ENCODE measurements at places on chromosomes 7 and 10.

- no peak for DNase-seq
These were observed 25.6 kb upstream of the DLX6 start for GRCh38 chr7:96979551-96980276.

- no peak for DNase-seq
These were observed 105.7 kb downstream of the ST8SIA6 start for GRCh38 chr10:17348501-17349349.

- DNase-seq = no peak
These were observed 375.8 kb upstream of the NFE2L3 start for GRCh38 chr7:25775999-25776743.

DNA sequence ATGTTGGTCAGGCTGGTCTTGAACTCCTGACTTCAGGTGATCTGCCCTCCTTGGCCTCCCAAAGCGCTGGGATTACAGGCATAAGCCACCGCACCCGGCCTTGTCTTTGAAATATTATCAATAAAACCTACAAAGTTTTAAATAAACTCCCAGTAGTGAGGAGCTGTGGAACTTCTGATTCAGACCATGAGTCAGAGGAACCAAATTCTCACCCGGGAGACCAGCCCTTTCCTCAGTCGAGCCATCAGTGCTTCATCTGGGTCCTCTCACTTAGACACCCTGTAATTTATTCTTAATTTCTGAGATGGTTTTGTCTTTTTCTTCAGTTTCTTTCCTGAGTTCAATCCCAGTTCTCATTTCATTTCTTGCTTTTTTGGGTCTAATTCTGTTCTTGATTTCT lies 68.6 kb downstream of the DYNC2I1 start:
- no peak for DNase-seq

- DNase-seq = no peak
These were observed 82.5 kb upstream of the CAPZA2 start for GRCh38 chr7:116779931-116780330.

DNA sequence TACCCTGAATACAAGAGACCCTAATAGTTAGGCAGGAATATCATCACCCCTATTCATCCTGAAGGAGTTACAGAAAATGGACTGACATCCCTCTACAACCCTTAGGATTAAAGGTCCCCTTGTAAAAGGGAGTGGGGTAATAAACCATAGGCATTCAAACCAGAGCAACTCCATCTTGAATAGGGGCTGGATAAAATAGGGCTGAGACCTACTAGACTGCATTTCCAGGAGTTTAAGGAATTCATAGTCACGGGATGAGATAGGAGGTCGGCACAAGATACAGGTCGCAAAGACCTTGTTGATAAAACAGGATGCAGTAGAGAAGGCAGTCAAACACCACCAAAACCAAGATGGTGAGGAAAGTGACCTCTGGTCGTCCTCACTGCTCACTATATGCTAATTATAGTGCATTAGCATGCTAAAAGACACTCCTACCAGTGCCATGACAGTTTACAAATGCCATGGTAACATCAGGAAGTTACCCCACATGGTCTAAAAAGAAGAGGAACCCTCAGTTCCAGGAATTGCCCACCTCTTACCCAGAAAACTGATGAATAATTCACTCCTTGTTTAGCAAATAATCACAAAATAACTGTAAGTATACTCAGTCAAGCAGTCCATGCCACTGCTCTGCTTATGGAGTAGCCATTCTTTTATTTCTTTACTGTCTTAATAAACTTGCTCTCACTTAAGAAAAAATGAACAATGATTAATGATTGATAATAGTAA lies 37.2 kb downstream of the CUBN start:
- no peak for DNase-seq

GRCh38 chr7:31761646-31762045 lies 74.6 kb downstream of the PPP1R17 start:
- DNase-seq = no peak

DNA sequence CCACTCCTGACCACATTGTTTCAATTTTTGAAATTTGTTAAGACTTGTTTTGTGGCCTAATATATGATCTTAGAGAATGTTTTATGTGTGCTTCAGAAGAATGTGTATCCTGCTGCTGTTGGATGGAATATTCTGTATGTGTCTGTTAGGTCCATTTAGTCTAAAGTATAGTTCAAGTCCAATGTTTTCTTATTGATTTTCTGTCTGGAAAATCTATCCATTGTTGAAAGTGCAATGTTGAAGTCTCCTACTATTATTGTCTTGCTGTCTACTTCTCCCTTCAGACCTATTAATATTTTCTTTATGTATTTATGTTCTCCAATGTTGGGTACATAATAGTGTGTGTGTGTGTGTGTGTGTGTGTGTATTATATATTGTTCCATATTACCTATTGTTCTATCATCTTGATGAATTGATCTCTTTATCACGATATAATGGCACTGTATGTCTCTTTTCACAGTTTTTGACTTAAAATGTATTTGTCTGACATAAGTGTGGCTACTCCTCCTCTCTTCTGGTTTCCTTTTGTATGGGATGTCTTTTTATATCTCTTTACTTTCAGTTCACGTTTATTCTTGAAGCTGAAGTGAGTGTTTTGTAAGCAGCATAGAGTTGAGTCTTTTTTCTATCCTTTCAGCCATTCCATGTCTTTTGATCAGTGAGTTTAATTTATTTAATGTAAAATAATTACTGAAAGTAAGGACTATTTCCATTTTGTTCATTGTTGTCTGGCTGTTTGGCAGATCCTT lies 61.3 kb downstream of the AKR1D1 start:
- DNase-seq = no peak

DNA sequence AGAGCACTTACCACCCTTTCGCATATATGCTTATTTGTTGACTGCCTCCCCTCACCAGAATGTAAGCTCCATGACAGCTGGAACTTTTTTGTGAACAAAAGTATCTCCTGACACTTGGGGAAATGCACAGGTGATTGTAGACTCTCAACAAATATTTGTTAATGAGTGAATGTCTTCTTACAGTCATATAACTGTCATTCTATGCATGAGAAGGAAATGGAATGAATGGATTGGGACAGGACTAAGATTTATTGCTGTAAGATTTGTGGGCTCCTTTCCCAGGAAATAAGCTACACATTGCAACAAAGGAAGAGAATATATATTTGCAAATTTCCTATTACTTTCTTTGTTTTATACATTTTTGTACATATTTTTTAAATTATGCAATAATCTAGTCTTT lies 48.5 kb downstream of the FEZF1 start:
- DNase-seq = no peak

GRCh38 chr7:101936223-101936610 lies 118.8 kb downstream of the CUX1 start:
- no peak for DNase-seq

- no peak for DNase-seq
These were observed 525.2 kb downstream of the LRMDA start for GRCh38 chr10:75956624-75957023.

- DNase-seq = no peak
These were observed 1.5 kb downstream of the DNAJC12 start for GRCh38 chr10:67836488-67836887.

DNA sequence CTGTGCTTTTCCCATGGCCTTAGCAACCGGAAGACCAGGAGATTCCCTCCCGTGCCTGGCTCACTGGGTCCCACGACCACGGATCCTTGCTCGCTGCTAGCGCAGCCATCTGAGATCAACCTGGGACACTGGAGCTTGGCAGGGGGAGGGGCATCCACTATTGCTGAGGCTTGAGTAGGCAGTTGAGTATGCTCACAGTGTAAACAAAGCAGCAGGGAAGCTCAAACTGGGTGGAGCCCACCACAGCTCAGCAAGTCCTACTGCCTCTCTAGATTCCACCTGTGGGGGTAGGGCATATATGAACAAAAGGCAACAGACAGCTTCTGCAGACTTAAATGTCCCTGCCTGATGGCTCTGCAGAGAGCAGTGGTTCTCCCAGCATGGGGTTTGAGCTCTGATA lies 697.0 kb downstream of the SORCS1 start:
- no peak for DNase-seq

GRCh38 chr7:95367606-95368005 lies 28.6 kb downstream of the PON3 start:
- DNase-seq = no peak

- peak; percentile 24 for DNase-seq
These were observed 31.9 kb downstream of the SH2B2 start for GRCh38 chr7:102318482-102318971.

DNA sequence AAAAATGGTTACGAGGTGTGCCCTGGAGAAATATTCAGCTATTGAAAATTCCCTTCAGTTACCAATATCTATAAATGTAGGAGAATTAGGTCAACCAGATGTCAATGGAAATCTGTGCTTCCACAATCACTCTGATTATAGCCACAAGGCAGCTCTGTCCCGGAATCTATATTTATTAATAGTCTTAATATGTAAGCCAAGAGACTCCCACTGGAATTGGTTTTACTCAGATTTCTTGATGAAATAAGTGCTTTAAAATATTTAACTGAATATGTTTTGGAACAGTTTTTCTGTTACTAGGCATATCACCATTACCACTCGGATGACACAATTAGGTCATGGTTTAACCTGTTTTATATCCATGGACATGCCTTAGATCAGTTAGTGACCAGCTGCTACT lies 169.6 kb downstream of the POM121L12 start:
- no peak for DNase-seq

- no peak for DNase-seq
These were observed 38.1 kb upstream of the DDC start for GRCh38 chr7:50603287-50603686.

- DNase-seq = no peak
These were observed 12.8 kb downstream of the NYAP1 start for GRCh38 chr7:100496509-100496908.

GRCh38 chr7:5594616-5595544 lies 171.2 kb upstream of the TNRC18 start:
- no peak for DNase-seq

GRCh38 chr7:133771788-133772419 lies 355.2 kb upstream of the LRGUK start:
- no peak for DNase-seq

GRCh38 chr10:21526860-21527597 lies 1.5 kb upstream of the SKIDA1 start:
- DNase-seq = peak; percentile 60

DNA sequence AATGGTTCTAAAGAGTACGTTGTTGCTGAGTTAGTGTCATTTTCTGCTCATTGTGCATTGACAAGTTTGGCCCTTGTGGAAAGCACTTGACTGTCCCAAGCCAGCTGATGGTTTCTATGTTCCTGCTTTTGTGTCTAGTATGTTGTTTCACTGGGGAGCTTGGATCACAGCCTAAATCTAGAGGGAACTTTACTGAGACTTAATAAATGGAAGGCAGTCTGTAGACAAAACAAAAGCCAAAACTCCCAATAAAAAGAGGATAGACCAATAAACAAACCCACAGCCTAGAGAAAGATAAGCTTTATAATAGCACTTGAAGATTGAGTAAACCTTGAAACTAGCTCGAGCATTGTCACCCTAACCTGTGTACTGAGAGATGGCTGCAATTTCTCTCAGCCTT lies 196.8 kb downstream of the ADRA2A start:
- no peak for DNase-seq

- no peak for DNase-seq
These were observed 19.8 kb downstream of the SHH start for GRCh38 chr7:155792315-155792960.

- no peak for DNase-seq
These were observed 174.7 kb downstream of the GATA3 start for GRCh38 chr10:8229153-8229552.

DNA sequence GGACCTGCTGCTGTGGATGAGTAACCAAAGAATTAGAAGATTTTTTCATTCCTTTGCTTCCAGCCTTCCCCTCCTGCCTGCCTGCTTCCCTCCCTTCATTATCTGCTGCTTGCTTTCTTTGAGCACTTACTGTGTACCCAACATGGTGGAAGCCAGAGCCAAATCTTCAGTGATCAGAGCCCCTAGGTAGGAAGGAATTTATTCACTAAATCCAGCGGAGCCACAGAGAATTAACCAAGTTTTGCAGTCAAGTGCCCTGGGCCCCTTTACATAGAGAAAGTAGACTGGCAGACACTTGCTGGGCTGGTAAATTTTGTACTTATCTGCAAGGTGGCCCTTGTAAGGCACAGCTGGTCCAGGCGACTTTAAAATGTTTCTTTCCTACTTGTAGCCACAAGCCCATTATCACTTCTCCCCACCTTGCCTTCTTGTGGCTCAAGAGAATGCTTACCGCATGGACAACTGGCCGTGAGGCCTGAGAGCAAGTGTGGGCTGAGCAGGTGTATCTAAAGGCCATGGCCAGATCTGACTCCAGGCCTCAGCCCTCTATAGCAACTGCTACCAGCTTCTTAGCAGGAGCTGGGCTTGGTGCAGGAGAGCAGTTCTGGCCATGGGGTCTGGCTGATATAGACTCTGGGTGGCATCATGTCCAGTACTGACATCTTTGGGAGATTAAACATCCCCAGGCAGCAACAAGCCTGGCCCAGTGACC lies 11.1 kb downstream of the UNC5B start:
- DNase-seq = no peak

- DNase-seq = no peak
These were observed 39.4 kb upstream of the TNRC18 start for GRCh38 chr7:5463031-5463430.

DNA sequence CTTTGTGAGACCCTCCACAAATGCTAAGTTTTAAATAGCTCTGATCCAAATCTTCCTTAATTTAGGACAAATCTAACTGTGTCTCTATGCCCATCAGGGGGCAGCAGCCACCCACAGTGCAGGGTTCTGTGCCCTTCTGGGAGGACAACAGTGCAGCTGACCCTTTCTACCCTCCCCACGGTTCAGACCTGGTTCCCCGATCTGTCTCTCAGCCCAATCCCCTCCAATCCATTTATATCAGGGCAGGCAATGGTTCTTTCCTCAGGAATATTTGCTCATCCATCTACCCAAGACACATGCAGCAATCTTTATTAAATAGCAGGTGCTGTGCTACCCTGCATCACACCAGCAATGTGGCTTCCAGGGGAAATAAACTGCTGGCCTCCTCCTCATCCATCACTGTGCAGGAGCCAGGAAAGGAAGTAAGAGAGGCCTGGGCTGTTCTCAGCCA lies 4.0 kb upstream of the RBM28 start:
- peak; percentile 63 for DNase-seq

GRCh38 chr7:113159746-113160339 lies 41.5 kb upstream of the SMIM30 start:
- DNase-seq = peak; percentile 13

- no peak for DNase-seq
These were observed 91.6 kb downstream of the PPP1R9A start for GRCh38 chr7:94999069-94999351.

DNA sequence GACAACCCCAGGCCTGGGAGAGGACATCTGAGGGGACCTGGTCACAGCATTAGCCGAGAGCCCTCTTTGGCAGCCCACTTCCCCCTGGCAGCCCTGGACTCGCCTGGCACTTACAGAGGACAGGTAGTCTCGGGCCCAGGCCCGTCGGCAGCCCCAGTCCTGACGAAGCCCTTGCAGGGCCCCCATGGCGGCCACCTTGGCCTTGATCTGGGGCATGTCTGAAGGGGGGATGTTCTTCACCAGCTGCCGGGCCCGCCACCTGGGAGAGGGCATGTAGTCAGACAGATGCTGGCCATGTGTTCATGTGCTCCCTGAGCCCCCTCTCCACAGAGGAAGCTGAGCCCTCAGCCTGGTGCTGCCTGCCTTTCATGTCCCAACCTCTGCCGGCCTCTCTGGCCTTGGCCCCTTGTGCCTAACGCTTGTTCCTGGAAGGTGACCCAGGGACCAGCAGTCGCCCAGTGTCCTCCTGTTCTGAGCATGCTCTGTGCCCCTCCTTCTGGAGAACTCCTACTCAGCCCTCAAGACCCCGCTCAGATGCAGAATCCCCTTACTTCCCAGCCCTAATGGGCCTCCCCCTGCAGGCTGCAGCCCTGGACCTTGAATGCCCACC lies 13.9 kb downstream of the MYO1G start:
- DNase-seq = no peak
